ENCODE measurements at places on chromosomes 3 and 15.
A peak's percentile ranks its signal among the peaks of the same experiment; 100 is the strongest.

- DNase-seq: no peak
Measured at GRCh38 chr15:68356778-68357177, 75.2 kb downstream of the ITGA11 start.

GRCh38 chr3:80157546-80157945 lies 389.7 kb upstream of the ROBO1 start:
- no peak for DNase-seq

DNA sequence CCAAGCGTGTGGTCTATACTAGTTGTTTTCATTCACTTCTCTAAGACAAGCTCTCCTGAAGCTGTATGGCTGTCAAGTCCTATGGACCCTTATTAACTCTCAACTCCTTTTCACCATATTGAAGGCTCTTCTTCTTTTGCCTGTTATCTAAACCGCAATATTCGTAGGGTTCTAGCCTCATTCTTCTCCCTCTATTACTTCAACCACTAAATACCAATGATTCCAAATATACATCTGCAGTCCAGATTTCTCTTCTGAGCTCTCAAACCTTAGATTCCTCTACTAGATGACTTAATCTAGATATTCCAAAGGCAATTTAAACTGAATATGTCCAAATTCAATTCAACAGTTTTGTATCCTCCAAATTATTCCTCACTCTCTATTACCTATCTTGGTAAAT lies 24.6 kb downstream of the AQR start:
- no peak for DNase-seq

GRCh38 chr3:36124118-36124796 lies 256.0 kb upstream of the STAC start:
- no peak for DNase-seq

GRCh38 chr3:151769175-151769574 lies 35.4 kb downstream of the AADACL2 start:
- DNase-seq: no peak

DNA sequence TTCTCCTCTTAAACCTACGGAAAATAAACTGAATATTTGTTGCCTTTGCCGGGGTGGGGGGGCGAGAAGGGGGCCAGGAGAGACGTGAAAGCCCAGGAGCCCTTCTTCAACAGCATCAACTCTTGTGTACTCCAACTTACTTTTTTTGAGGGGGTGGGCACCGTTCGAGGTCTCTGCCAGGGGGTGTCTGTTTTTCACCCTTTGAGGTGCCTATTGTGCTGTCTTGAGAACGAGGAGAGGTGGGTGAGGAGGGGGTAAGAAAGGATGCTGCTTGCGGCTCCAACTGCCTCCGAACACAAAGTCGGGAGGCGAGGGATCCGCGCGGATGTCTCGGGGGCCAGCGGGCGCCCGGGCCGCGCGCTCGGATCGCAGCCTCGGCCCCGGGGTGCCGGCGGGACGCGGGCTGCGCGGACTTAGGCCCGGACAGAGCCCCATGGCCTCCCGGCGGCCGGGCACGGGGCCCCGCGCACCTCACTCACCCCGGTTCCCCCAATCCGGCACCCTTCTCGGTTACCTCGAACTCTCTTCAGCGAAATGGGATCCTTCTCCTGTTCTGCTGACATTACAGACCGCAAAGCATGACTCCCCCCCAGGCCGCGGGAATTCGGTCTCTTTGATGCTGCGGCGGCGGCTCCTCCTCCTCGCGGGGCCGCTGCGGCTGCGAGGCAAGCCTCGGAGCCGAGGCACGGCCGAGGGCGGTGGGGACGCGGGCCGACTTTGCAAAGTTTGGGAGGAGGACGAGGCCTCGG lies 650 bp downstream of the PYGO1 start:
- no peak for DNase-seq

DNA sequence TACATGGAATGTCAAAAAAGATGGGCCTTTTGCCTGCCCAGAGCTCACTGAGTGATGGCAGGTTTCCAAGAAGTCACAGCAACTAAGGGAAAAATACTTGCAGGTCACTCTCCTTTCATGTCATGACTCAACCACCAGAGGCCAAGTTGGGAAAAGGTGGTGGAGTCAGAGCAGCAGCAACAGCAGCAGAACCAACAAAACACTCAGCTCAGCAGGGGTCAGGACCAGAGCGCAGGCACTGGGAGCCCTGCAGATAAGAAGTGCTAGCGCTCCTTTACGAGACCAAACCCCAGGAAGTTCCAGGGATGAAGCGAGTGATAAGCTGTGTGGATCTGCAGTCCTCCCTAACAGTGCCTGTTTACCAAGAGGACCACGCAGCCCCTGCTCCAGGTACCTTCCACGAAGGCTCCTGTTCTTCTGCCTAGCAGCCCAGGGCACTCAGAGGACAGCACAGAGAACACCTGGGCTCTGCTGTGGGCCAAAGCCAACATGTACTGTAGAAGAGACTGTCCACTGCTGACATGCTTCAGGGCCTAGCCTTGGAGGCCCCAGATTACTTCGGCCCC lies 26.0 kb downstream of the POC1A start:
- DNase-seq: no peak

DNA sequence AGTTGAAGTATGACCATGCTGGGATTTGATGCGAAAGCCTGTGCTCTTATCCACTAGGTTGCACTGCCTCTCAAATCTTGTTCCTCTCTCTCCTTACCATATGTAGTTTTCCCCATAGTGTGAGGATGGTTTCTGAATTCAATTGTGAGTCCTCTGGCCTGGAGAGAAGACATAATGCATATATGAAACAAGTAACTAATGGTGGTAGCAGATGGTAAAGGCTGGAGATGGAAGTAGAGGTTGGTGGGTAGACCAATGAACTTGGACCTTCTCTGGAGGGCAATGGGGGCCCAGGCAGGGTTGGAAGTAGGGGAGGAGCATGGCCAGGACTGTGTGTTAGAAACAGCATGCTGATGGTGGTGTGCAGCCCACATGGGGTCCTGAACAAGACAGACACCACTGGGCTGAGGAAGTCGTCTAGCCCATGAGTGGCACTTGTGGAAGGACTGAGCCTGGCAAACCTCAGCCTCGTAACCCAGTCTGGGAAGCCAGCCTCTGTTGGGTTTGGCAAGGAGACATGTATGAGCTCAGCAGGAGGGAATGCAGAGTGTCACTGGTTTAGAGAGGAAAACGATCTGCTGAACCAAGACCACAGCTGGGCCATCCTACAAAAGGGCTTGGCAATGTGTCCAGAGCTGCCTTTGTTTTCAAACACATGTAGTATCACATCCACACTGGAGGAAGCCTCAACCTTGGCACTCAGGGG lies 18.5 kb upstream of the LMCD1 start:
- DNase-seq: no peak

DNA sequence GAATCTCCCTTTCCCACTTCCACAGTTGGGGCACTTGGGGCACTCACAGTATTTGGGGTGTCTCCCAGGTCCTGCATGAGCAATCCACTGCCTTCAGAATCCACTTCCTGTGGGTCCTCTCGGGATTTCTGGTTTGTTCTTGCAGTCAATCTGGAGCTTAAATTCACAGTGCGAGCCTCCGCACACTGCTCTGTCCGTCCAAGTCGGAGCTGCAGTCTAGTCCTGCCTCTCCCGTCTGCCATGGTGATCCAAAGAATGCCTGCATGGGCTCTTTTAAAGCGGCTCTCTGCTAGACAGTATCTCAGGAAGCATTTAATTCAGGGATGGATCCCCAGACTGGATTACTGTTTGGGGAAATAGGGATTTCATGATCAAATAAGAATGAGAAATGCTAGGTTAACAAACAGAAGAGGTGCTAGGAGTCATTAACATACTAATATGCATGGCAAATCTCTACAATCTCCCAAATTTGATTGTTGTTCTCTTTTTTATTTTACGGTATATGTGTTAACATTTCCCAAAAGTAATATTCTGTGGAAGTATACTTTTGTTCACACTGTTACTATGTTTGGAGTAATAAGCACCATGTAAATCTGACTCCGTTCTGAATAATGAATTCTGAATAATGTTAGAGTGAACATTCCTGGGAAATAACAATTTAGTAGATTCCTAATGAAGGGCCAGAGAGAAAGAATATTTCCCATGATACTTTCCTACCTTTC lies 142.5 kb downstream of the HCN4 start:
- no peak for DNase-seq

DNA sequence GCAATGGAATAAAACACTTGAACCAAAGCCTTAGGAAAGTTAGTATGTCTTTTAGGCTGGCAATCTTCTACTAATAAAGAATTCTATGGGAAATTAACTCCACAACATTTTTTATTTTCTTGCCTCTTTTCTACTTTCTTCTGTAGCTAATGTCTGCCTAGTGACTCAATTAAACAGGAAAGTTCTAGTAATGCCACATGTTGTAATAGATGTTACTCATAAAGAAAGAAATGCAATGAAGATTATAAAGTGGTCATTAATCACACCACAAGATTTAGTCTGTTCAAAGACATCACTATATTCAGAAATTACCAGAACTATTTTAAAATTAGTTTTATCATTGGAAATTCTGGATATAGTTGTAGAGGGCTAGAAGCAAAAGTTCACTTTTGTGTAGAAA lies 329.7 kb downstream of the SI start:
- DNase-seq: no peak

- no peak for DNase-seq
Measured at GRCh38 chr3:170699158-170700053, 113.5 kb upstream of the SLC7A14 start.

- no peak for DNase-seq
Measured at GRCh38 chr3:129992781-129993180, 18.3 kb downstream of the TRH start.

- no peak for DNase-seq
Measured at GRCh38 chr3:42057561-42058211, 33.5 kb upstream of the TRAK1 start.

- DNase-seq: no peak
Measured at GRCh38 chr3:3200632-3201212, 21.2 kb upstream of the CRBN start.

- no peak for DNase-seq
Measured at GRCh38 chr3:47711596-47711995, 70.1 kb downstream of the SMARCC1 start.

- DNase-seq: no peak
Measured at GRCh38 chr3:188956839-188957489, 214.8 kb upstream of the TPRG1 start.

GRCh38 chr15:25693321-25694238 lies 169.5 kb downstream of the ATP10A start:
- peak; percentile 21 for DNase-seq

- no peak for DNase-seq
Measured at GRCh38 chr3:136716629-136717028, 35.5 kb downstream of the STAG1 start.
